Upper lobe of right lung (tissue), 1 donor: ENCODE measurements at places on chromosomes 2 and 18.

DNA sequence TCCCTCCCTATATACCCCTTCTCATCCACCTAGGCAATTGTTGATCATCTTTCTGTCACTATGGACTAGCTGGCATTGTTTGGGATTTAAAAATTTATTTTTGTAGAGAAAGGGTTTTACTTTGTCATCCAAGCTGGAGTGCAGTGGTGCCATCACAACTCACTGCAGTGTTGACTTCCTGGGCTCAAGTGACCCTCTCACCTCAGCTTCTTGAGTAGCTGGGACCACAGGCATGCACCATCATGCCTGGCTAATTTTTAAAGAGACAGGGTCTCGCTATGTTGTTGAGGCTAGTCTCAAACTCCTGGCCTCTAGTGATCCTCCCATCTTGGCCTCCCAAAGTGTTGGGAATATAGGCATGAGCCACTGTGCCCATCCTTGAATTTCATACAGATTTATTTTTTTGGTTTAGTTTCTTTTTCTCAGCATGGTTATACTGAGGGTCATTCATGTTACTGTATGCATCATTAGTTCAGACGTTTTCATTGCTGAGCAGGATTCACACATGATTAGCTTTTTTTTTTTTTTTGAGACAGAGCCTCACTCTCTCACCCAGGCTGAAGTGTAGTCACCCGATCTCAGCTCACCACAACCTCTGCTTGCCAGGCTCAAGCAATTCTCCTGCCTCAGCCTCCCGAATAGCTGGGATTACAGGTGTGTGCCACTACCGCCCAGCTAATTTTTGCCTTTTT is 8.6 kb upstream of the PCARE start:
- DNase-seq: no peak

DNA sequence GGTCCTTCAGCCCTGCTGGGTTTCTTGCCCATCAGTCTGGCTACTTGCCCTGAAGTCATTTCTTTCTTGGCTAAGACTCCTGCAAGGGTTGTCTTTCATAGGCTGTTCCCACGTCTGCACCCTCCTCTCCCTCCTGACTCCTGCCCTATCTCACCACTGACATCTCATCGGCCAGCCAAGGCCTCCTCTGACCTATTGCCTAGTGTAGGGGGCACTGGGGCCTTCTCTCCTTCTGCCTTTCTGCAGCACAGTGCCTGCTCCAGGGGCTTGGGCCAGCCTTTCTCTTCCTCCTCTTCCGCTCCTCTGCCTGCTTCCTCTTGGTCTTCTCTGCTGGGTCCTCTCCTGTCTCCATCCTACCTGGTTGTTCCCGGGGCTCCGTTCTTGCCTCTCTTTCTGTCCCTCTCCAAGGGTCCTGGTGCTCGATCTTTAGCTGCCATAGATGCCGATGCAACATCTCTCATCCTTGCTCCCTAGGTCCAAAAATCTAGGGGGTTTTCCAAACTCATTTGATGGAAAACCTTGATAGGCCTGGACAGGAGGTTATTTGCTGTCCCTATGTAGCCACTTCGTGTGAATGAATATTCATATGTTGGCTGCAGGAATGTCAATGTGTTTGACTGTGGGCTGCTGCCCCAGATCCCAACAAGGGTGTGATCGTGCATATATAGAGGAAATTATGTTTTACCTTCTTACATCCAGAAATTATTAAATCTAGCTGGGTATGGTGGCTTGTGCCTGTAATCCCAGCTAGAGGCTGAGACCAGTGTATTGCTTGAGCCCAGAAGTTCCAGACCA is 9.7 kb upstream of the NT5DC4 start:
- no peak for DNase-seq

- no peak for DNase-seq
These were observed 61.7 kb upstream of the TMEM17 start for GRCh38 chr2:62567669-62568068.

GRCh38 chr18:24271381-24272228 is 126.0 kb downstream of the OSBPL1A start:
- peak; percentile 92 for DNase-seq
